Choroid plexus epithelial cell (primary cell): ENCODE measurements at places on chromosomes 7 and 10.

- DNase-seq: no peak
These were observed 330.1 kb downstream of the ADARB2 start for GRCh38 chr10:1406967-1407945.

DNA sequence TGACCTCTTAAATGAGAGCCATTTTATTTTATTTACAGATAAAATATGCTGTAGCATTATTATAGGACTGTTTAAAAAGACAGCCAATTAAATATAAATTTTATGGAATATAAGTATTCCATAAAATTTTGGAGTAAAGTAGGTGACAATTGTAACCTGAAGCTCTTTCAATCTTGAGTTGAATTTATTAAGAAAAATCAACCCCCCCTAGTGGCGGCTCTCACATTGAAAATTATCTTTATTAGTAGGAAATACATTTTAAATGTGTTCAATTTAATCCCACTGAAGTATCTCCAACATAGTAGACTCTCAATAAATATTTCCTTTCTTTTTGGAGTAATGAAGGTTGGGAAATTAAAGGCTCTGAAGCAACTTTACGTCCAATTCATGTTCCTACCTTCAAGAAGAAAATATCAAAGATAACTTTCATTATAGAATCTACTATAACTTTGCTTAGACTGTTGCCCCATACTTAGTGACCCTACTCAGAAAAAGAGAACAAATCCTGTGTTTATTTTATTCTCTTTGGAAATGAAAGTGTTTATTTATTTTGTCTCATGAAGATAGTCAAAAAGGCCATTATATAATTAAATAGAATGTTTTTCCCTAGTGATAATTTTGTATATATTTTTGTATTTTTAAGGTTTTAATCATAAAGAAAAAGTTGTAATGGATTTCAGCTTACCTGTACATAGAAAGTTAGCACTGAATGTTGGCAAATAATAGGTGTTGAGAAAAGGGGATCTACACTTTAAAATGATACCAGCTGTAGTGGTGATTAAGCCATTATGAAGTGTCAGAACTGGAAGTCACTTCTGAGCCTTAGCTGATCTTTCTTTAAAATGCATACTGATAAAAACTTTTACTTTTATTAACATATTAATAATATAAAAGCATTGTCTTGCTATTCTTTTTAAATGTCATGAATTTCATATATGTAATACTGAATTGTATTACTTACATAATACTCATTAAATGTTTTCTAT lies 3.3 kb downstream of the AHR start:
- DNase-seq: peak; percentile 69

GRCh38 chr7:70178787-70179186 lies 580.5 kb downstream of the AUTS2 start:
- DNase-seq: no peak

DNA sequence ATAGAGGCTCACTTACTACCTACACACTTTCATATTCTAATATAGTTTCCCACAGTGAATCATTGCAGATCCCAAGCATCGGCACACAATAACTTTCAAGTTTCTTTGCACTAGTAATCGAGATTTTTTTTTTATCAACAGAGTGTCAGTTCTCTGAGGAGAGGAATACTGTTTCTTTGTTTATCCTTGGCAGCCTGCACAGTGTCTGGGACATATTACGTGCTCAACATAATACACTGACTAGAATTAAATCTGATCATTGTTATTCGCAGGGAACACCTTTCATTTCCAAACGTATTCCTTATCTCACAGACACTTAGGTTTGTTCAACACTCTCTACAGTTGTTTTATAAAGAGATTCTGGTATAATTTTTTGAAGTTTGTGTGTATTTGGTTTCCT lies 95.3 kb downstream of the CACNA2D1 start:
- DNase-seq: no peak

DNA sequence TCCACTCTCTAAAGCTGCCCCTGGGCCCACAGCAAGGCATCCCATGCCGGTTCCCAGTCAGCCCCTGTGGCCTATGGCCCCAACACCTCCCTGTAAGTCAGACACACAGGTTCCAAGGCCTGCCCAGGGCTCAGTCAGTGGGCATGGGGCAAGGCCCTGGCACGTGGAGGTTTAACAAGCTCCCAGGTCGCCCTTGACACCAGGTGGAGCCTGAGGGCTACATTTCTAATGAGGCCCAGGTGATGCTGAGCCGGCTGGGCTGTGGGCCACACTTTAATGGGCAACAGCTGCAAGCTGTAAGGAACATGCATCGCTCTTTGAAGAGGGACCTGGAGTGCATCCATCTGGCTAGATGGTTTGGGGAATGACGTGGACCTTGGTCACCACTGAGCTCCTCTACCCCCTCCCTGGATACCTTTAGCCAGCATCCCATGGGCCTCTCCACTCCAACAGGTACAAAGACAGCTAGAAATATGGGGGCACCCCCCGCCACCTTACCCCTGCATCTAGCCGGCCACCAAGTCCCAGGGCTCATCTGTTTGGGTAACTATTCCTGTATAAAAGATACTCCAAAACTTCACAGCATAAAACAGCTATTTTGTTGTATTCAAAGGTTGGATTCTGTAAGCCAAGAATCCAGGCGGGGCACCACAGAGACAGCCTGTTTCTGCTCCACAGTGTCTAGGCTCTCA lies 122.5 kb downstream of the OAT start:
- DNase-seq: no peak

DNA sequence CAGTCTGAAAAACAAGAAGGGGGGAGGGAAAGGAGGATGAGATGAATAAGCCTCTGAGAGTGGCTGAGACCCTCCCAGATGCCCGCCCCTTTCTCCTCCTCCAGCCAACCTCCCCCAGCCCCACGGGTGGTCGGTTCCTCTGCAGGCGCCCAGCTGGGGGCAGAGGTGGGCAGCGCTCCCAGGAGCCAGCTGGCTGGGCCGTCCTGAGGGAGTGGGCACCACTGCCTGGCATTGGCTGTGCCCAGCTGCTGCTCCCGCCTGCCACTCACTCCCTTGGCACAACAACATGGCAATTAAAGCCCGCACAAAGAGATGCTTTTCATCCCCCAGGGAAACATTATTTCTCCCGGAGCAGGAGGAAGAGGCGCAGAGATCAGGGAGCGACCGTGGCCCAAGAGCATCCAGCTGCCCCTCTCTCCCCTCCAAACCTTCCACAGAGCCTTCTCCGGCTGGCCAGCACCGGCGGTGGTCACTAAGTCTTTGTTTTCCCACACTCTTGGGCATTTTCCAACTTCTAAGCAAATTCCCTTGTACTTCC lies 107.2 kb downstream of the SPDYE5 start:
- DNase-seq: no peak

GRCh38 chr7:1761097-1761496 lies 91.0 kb downstream of the ELFN1 start:
- no peak for DNase-seq

DNA sequence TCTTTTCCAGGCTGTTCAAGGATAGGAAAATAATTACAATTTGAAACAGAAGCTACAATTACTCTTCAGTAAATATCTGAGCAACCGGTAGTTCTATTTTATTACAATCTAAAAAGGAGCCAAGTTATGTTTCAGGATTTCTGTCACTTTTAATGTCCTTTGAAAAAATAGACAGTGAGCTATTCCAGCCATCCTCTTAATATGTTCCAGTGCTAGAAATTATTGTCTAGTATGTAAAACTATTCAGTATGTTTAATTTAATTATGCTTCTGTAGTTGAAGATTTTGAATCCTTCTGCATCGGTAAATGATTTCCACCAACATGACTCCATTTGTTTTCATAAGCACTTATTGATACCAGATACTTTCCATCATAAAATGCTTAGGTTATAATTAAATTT lies 129.6 kb upstream of the SEMA3D start:
- no peak for DNase-seq

GRCh38 chr7:147519062-147519461 lies 1071.5 kb upstream of the C7orf33 start:
- peak; percentile 8 for DNase-seq

DNA sequence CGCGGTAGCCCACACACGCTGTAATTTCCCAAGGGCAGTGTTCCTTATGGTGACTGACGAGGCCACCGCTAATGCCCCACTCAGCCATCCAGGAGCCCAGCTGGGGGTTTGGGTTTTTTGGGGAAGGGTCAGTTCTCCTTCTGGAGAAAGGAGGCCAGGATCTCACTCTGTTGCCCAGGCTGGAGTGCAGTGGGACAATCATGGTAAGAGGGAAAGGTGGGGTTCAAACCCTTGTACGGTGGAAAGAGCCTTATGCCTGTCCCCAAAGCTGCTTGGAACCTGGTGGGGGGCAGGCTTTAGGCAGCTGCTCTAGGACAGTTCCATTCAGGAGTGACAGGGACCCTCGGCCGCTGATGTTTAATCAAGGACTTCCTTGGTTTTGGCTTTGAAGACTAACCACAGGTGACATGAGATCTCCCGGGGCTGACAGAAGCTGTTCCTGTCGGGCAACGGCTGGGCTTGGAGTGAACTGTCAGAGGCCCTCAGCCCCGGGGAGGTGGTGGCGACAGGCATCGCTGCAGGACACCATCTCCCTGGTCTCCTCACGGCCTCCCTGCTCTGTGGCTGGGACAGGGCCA lies 84.5 kb downstream of the CARD11 start:
- no peak for DNase-seq

- DNase-seq: peak; percentile 30
These were observed 85.4 kb upstream of the GSDME start for GRCh38 chr7:24842449-24843241.

DNA sequence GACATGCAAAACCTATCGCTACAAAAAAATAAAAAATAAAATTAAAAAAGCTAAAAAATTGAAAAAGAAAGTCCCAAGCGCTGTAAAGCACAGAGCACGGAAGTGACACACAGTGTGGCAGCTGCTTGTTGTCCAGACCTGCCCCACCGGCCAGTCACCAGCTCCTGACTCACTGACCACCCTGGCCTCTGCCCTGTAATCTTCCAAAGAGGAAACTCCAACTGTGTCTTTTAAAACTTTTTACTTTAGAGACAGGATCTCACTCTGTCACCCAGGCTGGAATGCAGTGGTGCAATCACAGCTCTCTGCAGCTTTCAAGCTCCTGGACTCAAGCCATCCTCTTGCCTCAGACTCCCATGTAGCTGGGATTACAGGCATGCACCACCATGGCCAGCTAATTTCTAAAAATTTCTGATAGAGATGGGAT lies 23.6 kb downstream of the GNA12 start:
- peak; percentile 98 for DNase-seq
